ENCODE measurements at places on chromosomes 16 and 17.

DNA sequence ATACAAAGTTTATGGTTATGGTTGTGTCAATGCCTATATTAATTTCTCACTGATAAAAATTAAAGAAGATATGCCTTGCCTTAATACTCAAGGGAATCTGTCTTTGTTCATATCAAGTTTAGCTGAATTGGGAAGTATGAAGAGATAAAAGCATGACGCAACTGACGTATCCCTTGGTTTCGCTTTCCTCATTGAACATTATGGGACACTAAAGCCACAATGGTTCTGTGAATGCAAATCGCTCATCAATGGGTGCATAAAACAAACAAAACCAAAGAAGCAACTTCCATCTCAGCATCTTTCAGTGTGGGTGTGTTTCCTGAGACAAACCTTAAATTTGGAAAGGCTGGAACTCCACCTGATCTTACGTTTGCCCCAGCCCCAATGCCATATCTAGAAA is 108.2 kb downstream of the NPIPB5 start:
- DNase-seq: no peak

DNA sequence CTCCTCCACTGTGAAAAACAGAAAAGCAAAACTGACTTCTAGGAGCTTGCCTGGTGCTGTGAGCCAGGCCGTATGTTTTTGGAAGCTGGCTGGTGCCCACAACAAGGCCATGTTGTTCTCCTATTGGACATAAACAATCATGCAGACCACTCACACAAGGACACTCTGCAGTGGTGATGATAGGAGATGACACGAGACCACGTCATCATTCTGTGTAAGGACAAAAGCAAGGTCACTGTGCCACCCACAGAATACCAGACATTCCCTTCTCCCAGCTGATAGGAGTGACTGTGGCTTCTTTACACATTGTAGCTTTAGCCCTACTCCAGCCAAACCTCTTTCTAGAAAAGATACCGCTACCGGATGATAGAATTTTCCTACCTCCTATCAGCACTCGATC is 47.7 kb upstream of the LCMT1 start:
- no peak for DNase-seq

DNA sequence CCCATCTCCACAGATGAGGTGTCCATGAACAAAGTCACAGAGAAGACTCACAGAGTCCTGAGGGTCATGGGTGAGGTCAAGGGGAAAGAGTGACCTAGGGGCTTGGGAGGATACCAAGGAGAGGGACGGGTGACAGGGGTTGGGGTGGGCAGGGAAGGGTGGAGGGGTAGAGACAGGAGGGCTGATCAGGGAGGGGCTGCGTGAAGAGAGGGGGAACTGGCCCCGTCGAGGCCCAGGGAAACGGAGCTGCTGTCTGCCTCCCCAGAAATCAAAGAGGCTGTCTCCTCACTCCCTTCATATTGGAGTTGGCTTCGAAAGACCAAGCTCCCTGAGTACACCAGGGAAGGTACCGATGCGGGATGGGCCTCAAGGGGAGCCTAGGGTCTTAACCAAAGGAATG is 617 bp downstream of the TMEM95 start:
- DNase-seq: no peak

DNA sequence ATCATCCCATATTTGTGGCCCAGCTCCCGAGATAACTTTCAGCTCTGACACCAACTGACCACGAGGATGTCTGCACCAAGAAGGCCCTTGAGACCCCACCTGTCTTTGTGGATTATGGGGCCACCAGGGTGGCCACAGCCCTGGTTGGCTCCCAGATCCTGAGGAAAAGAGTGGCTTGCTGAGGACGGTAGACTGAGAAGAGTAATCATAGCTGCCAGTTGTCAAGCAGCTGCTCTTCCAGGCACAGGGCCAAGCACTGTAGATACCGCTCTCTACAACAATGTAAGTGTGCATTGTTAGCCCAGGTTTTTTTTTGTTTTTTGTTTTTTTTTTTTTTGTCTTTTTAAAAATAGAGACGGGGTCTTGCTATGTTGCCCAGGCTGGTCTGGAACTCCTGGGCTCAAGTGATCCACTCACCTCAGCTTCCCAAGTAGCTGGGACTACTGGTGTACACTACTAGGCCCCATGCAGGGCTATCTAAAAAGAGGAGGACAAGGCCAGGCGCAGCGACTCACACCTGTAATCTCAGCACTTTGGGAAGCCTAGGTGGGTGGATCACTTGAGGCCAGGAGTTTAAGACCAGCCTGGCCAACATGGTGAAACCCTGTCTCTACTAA is 9.6 kb downstream of the ZNF205 start:
- DNase-seq: no peak

- DNase-seq: no peak
Observed at GRCh38 chr16:64829678-64830077, 292.2 kb downstream of the CDH11 start.

- peak; percentile 67 for DNase-seq
Observed at GRCh38 chr16:53111078-53111791, 56.4 kb downstream of the CHD9 start.
